ENCODE measurements at places on chromosomes 4 and X.

GRCh38 chr4:147626903-147627302 lies 9.7 kb downstream of the TMEM184C start:
- no peak for DNase-seq

DNA sequence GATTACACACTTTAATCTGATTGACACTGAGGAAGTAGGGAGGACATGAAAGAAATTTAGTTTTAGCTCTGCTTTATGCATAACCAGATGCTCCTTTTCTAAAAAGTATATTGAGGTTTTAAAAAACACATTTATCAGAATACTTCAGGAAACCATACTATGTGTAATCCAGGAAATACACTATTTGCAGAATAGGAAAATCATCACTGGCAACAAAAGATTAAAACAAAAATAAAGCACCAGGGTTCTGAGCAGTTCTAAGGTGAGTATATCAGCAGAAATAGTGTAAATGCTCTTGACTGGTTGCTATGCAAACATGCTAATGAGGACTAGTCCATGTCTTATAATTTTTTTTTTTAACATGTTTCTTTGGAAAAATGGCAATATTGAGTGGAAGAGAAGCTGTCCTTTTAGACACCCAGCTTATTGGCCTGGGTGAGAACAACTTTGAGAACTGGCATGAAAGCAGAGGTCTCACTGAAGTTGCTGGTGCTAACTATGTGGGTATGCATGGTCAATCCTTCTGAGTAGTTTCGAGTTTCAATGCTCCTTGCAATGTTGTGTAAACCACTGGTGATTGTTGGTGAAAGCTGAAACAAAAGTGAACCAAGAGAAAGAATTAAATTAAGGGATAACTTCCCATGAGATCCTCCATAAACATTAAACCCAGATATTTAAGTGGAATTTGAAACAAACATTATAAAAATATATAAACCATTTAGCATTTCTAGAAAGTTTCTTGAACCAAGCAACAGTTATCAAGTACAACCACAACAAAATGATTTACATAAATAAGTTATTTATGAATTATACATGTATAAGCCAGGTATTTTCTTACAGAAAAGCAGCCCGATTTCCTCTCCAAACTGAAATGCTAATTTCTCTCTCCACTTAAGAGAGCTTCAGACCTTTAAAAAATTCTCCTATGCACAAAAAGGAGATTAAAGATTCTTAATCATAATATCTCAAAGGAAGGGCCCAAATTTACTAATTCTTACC lies 20.4 kb upstream of the SCD5 start:
- DNase-seq: no peak

DNA sequence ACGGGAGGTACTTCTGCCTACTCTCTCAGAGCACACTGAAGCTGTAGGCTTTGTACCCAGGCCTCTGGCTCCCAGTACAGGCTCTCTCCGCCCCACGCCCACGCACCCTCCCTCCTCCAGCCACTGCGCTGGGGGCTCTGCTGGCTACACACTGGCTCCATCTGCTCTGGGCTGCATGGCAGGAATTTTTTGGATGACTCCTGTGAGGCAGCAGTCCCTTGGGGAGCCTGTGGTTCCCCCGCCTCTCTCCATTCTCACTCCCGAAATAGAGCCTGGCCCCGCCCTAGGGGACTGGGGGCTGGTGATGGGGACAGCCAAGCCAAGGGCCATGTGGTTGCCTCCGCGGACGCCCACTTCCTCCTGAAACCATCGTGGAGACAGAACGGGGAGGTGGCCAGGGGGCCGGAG lies 58.1 kb upstream of the ADRA2C start:
- DNase-seq: no peak

- DNase-seq: no peak
Observed at GRCh38 chr4:156638334-156638733, 333.3 kb downstream of the PDGFC start.

DNA sequence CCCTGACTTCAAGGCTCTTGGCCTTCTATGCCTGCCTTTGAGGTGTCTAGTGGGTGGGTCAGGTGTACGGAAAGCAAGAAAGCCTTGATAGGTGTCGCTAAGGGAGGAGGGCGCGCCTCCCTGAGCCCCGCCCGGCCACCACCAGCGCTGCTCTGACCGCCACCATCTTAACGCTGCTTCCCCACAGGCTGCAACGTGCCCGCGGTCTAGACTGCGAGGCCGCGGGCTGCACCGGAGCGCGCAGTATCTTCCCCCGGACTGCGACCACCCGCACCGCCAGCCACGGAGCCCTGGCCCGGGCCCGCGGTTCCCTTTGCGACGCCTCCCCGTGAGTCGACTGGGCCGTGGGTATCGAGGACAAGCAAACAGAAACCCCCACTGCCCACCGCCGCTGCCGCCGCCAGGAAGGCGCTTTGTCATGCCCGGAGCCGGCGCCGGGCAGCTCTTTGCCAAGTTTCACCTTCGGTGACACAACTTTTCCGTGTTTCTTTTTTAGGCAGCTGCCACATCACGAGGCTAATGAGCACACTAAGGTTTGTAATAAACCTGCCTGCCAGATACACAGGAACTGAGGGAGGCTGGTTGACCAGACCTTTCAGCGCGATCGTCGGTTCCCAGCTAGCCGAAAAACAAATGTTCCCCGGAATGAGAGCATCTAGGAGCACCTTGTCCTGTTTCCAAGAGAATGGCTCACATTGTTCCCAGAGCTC lies 335.8 kb upstream of the F9 start:
- DNase-seq: peak; percentile 14

DNA sequence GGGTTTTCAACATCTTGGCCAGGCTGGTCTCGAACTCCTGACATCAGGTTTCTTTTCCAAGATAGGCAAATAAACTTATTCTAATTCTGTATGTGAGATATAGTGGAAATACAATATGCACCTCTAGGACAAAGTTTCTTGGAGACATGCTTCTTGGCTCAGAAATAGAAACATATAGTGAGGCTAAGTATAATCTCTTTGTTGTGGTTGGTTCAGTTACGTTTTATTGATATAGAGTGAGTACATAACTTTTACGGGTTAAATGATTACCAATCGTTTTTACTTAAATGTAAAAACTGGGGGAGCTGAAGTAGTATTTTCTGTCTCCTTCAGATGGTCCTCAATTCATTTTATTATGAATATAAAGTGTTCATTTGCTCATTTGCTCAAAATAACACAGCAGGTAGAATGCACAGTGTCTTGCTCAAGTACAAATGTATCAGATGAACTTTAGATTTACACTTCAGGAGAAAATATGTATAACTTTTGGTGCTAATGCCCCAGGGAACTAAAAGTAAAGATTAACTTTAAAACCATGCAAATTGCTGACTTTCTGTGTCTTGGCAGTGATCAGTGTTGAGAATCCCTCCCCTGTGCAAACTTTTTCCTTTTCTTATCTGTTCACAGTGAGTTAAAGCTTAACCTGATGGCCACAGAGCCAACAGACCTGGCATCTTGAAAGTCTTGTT lies 77.6 kb downstream of the AFF1 start:
- no peak for DNase-seq

- no peak for DNase-seq
Observed at GRCh38 chrX:70254063-70254400, 6.0 kb downstream of the P2RY4 start.

- no peak for DNase-seq
Observed at GRCh38 chr4:16124232-16124631, 40.4 kb upstream of the PROM1 start.

- DNase-seq: no peak
Observed at GRCh38 chr4:25031077-25031621, 403 bp upstream of the LGI2 start.

GRCh38 chr4:173289353-173289727 lies 44.8 kb downstream of the HMGB2 start:
- DNase-seq: no peak

GRCh38 chrX:12877386-12877785 lies 10.5 kb downstream of the TLR7 start:
- DNase-seq: no peak

GRCh38 chrX:6986915-6987314 lies 160.6 kb upstream of the STS start:
- DNase-seq: no peak

DNA sequence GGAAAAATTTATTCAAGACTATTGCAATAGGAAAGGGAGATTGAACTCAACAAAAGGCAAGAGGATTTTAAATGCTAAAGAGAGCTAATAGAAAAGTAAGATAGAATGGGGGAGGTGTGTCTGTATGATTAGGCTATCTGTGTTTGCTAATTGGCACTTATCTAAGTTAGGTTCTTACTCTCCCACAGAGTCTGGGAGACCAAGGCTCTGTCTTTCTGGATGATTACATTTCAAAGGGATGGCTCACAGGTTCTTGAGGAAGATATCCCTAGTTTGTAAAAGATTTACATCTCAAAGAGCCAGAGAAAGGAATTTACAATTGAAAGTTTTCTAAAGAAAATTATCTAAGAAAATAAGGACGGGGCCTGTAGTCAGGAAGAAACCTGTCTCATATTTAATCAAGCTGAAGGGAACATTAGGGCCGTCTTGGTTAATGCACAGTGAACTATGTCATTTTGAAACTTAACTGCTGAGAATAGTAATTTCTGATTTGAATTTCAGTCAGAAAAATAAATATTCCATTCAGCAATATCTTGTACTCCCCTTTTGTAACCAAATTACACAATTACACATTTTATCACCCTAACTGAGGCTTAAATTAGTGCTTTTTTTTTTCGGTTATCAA lies 75.8 kb downstream of the MAGEB10 start:
- DNase-seq: no peak

GRCh38 chr4:104022831-104023230 lies 303.0 kb upstream of the TACR3 start:
- no peak for DNase-seq

DNA sequence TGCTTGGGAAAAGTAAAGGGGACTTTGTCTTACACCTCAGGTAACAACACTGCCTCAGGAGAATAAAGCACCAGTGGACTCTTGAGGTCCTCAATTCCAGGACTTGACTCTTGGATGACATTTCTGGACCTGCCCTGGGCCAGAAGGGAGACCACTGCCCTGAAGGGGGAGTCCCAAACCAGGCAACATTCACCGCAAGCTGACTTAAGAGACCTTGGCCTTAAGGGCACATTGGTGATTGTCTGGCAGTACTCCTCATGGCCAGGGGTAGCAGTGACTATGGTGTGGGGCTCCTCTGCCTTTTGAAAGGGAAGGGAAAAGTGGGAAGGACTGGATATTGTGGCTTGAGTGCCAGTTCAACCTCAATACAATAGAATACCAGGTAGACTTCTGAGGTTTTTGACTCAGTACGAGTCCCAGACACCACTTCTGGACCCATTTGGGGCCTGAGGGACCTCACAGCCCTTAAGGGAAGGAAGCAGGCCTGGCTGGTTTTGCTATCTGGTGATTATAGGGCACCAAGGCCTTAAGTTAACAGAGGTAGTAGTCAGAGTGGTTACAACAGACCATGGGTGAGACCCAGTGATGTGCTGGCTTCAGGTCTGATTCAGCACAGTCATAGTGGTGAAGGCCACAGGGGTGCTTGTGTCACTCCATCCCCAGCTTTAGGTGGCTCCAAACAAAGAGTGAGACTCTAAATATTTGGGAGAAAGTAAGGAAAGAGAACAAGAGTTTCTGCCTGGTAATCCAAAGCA lies 121.2 kb upstream of the TET2 start:
- DNase-seq: no peak

DNA sequence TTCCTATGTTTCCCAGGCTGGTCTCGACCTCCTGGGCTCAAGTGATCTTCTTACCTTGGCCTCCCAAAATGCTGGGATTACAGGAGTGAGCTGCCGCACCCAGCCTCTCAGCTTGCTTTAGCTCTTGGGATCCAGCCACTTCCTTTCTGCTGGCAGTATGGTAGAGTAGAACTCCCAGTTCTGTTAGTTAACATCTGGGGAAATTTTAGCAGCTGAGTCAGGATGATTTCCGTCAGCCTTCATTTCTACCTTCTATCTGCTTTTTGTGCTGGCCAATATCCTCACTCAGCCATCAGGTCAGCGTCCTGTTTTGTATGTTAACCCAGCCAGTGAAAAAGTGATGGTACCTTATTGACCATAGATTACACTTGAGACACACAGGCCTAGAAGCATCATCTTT lies 59.3 kb upstream of the GPC4 start:
- no peak for DNase-seq

DNA sequence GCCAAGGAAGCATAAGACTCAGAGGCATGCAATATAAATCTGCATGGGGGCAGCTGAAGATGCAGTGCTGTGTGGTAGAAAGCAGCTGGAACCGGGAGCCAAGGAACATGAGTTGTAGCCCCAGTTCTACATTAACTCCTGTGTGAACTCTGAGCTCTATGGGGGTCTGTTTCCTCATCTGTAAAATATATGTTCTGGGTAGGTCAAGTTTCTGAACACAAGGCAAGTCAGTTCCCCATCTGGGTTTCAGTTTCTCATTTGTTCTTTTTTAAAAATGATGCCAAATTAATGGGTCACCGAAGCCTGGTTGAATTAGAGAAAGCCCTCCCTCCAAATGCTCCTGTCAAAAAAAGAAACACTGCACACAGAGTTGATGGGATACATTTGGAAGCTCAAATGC lies 24.0 kb downstream of the UNC5C start:
- DNase-seq: no peak

- DNase-seq: no peak
Observed at GRCh38 chr4:59570860-59571476, 1629.2 kb upstream of the ADGRL3 start.

GRCh38 chr4:159267869-159268285 lies 165.0 kb downstream of the RAPGEF2 start:
- peak; percentile 14 for DNase-seq

DNA sequence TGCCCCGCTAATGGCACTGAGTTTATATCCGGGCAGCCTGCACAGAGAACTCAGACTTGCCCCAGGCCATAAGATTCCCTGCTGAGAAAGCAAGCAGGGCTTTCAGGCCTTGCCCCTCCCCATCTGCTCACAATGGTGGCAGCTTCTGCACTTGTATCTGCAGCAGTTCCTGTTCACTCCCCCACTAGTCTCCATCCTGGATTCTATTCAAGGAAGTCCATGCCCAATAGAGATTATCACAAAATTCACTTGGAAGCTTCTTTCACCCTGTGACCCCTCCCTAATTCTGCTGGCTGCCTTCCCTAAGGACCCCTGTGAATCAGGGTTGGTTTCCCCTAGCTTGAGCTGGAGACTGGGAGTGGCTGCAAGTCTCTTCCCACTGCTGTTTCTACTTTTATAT lies 34.5 kb upstream of the UCP1 start:
- no peak for DNase-seq
